Activated CD4-positive, alpha-beta memory T cell treated with anti-CD3 and anti-CD28 coated beads for 36 hours (primary cell): ENCODE measurements at places on chromosomes 5 and 9. TPM values are rescaled to one million over a fixed set of nuclear protein-coding genes. Genes with fewer than 3 reads are reported as not detected.

Gene PCDHB10
- not detected for total RNA-seq

Gene HACD4
- 2.4 TPM for total RNA-seq

Gene OR1L6
- not detected for total RNA-seq

Gene NHP2
- 246 TPM for total RNA-seq

Gene MARVELD2
- 0.31 TPM for total RNA-seq

Gene FOXD4L4
- not detected for total RNA-seq

- H3K4me3 ChIP-seq, result no peak overlapping the region
- no peaks in the 10 kb centered on the region for H3K4me1 ChIP-seq
- no peak overlapping the region for H3K27ac ChIP-seq
- H3K27me3 ChIP-seq, result peaks cover 14% of the 10 kb centered on the region
These were observed 40.6 kb downstream of the ZNF883 start for GRCh38 chr9:112971415-112971814.

GRCh38 chr9:116208417-116209232 is 55.0 kb downstream of the PAPPA start:
- no peaks in the 10 kb centered on the region for H3K4me1 ChIP-seq
- DNase-seq, result no peak

- H3K36me3 ChIP-seq, result peaks cover 70% of the 10 kb centered on the region
- H3K4me1 ChIP-seq, result peaks cover 42% of the 10 kb centered on the region
- DNase-seq, result no peak
- H3K4me3 ChIP-seq, result no peak overlapping the region
- H3K27me3 ChIP-seq, result no peaks in the 10 kb centered on the region
These were observed 18.7 kb upstream of the ROPN1L start for GRCh38 chr5:10423022-10423421.

DNA sequence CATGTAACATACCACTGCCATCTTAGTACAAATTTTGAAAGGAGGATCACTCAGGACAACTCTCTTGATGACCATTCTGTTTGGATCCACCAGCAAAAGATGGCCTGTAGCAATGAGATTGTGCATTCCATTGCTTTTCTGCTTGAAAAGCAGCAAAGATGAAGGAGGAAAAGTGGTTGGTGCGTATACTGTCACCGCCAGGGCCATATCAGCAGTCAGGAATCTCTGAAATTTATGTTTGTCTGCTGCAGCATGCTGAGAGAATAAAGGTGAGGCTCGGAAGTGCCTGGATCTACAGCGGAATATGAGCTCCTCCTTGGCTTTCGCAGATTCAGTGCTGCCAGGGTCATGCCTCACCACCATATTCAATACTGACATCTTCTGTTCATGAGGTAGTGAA is 144.4 kb downstream of the GPBP1 start:
- no peaks in the 10 kb centered on the region for H3K36me3 ChIP-seq
- no peaks in the 10 kb centered on the region for H3K4me1 ChIP-seq
- no peak overlapping the region for H3K4me3 ChIP-seq
- DNase-seq, result no peak

DNA sequence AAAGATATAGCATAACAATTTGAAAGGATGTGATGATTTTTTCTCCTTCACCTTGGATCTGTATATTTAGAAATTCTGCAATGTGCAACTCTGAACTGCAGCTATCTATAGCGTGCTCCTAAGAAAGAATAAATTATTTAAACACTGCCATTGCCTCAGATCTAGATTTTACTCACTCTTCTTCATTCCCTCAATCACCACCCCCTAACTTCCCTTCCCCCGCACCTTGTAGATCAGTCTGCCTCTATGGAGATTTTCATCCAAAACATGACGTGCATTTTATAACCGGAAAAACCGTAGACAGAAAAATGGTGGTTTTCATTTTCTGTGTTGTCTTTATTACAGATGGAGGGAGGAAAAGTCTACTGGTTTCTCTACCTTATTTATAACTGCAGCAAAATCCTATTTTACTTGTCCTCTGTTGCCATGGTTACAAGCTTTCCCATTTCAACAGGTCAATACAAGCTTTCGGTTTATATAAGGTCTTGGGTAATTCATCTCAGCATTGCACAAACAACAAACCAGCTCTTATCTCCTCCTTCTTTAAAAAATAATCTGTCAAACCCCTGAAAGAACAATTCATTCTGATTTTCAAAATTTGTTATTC is 480.0 kb downstream of the TAF11L14 start:
- no peak overlapping the region for H3K27ac ChIP-seq
- no peak overlapping the region for H3K4me3 ChIP-seq
- H3K36me3 ChIP-seq, result no peaks in the 10 kb centered on the region
- no peaks in the 10 kb centered on the region for H3K27me3 ChIP-seq

- H3K27me3 ChIP-seq, result no peaks in the 10 kb centered on the region
- DNase-seq, result no peak
- no peak overlapping the region for H3K27ac ChIP-seq
- peaks cover 35% of the 10 kb centered on the region for H3K36me3 ChIP-seq
- H3K4me3 ChIP-seq, result no peak overlapping the region
These were observed 21.0 kb downstream of the DHX29 start for GRCh38 chr5:55286411-55286933.

GRCh38 chr9:134179595-134179917 is 15.2 kb upstream of the RNU6ATAC start:
- peaks cover 16% of the 10 kb centered on the region for H3K4me1 ChIP-seq
- peaks cover 4% of the 10 kb centered on the region for H3K27me3 ChIP-seq
- H3K4me3 ChIP-seq, result no peak overlapping the region
- no peak for DNase-seq
- no peaks in the 10 kb centered on the region for H3K36me3 ChIP-seq
- no peak overlapping the region for H3K27ac ChIP-seq

GRCh38 chr5:67133776-67134175 is 62.8 kb downstream of the CD180 start:
- H3K27me3 ChIP-seq, result no peaks in the 10 kb centered on the region
- peaks cover 32% of the 10 kb centered on the region for H3K36me3 ChIP-seq
- H3K27ac ChIP-seq, result no peak overlapping the region
- DNase-seq, result no peak
- H3K4me3 ChIP-seq, result no peak overlapping the region
- H3K4me1 ChIP-seq, result no peaks in the 10 kb centered on the region
